ENCODE measurements at places on chromosomes 6 and 20.

DNA sequence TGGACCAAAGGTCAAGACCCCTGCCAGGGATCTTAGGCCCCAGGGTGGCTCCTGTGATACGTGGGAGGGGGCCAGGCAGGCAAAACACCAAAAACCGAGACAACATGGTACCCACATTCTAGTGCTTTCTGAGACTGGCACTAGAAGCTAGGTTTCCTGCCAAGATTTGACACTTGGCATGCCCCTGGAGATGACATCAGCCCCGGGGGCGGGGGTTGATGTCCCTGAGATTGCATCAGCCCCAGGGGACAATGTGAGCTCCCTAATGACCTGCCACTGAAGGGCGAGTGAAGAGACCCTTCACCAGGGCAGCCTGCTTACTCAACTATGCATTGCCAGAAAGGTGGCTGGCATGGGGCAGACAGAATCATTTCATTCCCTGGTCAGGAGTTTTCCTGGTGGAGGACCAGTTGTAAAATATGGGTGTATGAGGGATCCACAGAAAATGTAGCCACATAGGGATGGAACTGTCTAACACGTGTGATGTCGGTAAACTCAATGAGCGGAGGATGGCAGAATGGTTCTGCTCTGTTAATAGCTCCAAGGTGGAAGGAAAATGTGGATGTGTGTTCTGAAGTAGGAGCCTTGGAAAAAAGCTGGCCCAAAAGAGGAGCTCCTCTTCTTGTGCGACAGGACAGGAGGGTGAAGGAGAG lies 219.7 kb downstream of the UNC5CL start:
- DNase-seq: no peak

DNA sequence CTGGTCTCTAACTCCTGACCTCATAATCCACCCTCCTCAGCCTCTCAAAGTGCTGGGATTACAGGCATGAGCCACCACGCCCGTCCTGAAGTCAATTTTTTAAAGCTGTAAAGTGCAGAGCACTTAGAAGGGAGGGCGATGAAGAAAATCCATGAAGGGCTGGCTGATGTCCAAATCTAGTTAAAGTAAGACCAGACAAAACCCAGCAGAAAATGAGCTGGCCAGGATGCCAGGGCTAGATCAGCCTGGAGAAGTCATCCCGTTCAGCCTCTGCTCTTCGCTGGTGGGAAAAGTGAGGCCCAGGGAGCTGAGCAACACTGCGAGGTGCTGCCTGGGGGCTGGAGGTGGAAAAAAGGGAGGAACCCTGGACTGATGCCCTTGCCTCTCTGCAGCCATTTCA lies 3.1 kb downstream of the BPIFB4 start:
- no peak for DNase-seq

- no peak for DNase-seq
These were observed 101.3 kb downstream of the MTHFD1L start for GRCh38 chr6:150966786-150967185.

GRCh38 chr20:10453241-10453640 lies 18.1 kb downstream of the SLX4IP start:
- no peak for DNase-seq

GRCh38 chr6:34916348-34916967 lies 27.4 kb downstream of the ANKS1A start:
- DNase-seq: no peak

DNA sequence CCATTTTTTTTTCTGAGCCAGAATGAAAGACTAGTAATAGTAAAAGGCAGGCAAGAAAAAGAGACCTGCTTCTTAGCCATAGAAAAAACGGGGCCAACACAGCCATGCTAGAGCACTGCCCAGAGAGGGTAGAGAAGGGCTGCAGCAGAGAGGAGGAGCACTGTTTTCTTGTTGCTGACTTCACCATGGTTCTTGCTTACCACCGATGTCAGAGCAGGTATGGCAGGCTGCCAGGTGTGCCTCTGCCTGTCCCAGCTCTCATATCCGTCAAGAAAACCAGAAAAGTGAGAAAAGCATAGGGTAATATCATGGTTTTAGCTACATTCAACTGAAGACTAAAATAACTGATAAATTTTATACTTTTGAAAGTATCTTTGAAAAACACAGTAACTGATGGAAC lies 60.7 kb downstream of the DTNBP1 start:
- no peak for DNase-seq

DNA sequence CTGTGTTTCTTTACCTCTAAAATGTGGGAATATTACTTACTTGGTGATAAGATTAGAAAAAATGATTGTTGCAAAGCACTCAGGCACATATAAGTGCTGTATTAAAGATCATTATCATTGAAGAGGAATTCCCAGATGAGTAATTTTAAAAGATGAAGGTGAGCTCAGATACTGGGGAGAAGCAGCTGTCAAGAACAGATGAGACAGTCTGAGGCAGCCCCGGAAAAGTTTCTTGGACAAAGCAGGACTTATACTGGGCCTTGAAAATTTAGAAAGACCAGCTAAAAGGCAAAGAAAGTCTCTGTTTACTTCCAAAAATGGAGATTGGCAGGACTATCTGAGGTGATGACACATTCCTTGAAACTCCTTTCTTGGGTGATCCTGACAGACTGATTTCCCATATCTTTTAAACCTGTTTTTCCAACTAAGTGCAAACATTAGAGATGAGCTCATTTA lies 93.8 kb upstream of the MARCKS start:
- no peak for DNase-seq

GRCh38 chr6:83536034-83536646 lies 23.8 kb downstream of the PRSS35 start:
- DNase-seq: peak; percentile 57

GRCh38 chr6:6943421-6943820 lies 164.3 kb upstream of the RREB1 start:
- no peak for DNase-seq

DNA sequence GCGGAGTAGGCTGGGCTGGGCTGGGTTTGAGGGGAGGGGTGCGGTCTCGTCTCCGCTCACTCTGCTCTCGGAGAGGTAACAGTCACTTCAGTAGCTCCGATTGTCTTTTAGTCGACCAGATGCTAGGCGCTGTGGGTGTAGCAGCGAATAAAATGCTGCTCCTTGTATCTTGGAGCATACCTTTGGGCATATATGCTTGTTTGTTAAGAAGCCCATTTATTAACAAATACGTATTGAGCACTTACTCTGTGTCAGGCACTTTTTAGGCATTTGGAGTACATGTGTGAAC lies 545 bp downstream of the ACTR5 start:
- DNase-seq: no peak

DNA sequence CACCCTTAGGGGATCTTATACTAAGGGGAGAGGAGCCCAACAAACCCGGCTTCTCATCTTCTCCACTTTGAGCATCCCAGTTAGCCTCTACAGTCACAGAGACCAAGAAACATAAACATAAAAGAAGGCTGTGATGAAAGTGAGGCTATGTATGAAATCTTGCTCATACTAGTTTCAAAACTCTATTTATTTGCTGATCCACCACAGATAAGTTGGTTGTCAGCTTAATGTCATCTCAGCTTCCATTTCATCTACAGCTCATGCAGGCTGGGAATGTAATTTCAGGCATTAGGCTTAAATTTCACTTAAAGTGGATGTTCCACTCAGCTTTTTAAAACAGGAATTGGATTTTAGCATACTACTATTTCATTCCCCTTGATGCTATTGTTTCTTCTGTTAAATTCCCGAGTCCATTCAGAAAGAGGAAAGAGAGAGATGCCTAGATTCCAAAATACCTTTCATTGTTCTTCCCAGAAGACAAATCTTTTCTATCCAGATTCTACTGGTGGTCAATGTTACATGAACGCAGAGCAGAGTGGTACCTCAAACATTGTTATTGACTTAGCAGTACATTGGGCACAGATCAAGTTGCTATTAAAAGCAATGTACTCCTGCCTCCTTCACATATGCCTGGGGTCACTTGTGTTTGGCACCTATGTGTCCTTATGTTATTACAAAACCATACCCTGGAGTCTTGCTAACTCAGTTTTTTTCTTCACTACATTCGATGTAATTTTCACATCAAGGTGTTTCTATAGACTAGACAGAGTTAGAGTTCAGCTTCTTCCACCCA lies 149.0 kb downstream of the HACE1 start:
- DNase-seq: no peak

DNA sequence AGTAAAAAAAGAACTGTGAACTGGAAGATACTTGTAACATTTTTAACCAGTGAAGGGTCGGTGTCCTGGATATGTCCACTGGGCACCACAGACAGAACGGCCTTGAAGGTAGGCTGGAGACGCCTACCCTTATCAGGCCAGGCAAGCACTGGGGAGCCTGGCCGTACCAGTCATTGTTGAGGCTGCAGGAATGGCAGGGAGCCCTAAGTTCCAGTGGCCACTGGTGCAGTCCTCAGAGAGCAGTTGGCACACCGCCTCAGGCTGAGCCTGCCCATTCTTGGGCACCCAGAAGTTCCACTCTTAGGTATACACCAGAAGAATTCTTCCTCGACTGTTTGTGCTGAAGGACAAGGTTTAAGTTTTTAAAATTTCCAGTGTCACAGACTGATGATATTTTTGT lies 20.5 kb downstream of the DNAJC5 start:
- no peak for DNase-seq

- no peak for DNase-seq
These were observed 47.1 kb downstream of the PSMG4 start for GRCh38 chr6:3305831-3306230.

DNA sequence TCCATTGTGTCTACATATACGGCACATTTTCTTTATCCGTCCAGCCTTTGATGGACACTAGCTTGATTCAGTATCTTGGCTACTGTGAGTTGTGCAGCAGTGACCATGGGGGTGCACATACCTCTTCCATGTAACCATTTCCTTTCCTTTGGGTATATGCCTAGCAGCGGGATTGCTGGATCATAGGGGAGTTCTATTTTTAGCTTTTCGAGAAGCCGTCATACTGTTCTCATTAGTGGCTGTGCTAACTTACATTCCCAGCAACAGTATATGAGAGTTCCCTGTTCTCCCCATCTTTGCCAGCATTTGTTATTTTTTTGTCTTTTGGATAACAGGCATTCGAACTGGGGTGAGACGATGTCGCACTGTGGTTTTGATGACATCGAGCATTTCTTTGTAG lies 395.0 kb downstream of the SMOC2 start:
- no peak for DNase-seq

- no peak for DNase-seq
These were observed 108.9 kb upstream of the AHI1 start for GRCh38 chr6:135606392-135606791.

DNA sequence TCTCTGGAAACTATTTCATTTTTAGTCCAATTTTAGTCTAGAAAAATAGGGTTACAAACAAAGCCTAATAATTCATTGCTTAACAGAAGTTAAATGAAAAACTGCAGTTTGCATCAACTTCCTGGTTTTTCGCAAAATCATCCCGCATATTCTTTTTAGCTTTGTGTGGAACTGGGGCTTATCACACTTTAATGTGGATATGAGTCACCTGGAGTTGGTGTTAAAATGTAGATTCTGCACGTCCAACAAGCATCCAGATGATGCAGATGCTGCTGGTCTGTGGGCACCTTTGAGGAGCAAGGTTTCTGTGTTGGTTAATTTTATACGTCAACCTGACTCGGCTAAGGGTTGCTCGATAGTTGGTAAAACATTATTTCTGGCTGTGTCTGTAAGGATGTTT lies 126.1 kb downstream of the PLCB4 start:
- DNase-seq: no peak

DNA sequence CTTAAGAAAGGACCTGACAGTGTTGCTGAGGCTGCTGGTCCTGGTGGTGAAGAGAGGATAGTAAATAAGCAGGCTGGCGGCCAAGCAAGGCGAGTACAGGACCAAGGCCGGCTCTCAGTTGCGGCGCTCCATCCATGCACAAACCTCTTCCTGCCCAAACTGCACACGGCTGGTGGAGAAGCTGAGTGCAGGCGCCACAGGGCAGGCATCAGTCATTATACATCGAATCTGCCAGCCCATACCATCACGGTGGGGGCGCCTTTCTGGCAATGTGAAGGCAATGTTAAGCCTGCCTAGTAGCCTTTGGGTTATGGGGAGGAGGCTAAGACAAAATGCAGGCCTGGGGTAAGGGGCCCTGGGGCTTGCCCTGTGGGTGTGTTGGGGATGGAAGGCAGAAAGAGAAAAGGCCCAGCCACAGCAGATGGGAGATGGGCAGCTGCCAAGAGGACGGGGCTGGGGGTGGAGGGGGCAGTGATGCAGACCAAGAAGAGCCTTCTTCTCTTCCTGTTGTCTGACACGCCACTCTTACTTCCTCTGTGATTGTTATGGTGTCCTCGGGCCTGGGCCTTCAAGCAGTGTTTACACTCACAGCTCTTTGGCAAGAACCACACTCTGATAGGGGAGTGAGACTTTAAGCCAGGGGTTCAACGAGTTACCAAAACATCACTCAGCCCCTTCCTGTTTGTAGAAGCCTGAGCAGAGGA lies 20.3 kb upstream of the KCNK16 start:
- DNase-seq: no peak

- DNase-seq: peak; percentile 38
These were observed 91.9 kb upstream of the CLDN20 start for GRCh38 chr6:155171747-155172449.

- DNase-seq: no peak
These were observed 26.0 kb downstream of the HTR1E start for GRCh38 chr6:86963352-86963751.

GRCh38 chr6:33426590-33427511 lies 7.0 kb downstream of the SYNGAP1 start:
- no peak for DNase-seq

DNA sequence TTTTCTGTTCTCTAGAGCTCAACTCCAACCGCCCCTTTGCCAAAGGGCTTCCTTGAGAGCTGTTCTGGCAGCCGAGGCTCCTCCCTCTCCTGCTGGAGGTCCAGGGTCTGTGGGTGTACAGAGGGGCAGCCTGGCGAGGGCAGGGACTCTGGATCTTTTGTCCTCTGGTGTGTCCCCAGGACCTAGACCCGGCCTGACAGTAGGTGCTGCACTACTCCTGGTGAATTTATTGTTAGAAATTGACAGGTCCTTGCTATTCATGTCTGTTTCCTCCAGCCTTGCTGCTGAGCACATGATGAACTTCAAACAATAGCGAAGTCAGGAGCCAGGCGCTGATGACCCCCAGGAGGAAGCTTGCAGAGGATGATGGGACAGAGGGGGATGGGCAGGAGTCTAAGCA lies 234.7 kb upstream of the SULF2 start:
- no peak for DNase-seq

DNA sequence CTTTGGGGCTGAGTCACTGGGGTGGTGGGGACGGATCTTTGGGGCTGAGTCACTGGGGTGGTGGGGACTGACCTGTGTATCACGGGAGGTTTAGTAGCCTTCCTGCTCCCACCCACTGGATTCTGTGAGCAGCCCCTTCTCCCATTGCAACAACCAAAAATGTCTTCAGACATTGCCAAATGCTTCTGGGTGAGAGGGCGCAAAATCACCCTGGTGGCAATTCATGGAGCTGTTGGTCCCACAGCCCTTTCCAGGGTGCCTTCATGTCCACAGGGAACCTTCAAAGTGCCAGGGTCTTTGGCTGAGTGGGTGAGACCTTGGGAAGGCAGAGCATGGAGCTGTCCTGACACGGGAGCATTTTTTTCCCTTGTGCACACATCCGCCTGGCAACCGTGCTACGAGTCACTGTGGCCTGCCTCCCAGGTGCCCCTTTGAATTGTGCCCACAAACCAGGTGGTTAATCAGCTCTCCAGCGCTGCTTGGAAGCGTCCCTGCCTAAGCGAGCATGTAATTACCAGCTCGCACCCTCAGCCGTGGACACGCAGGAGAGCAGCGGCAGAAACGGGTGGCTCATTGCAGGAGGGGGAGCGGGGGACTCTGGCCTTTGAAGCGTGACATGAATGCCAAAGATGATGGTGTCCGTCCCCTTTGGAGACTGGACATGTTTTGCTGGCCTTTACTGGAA lies 27.4 kb upstream of the APCDD1L start:
- DNase-seq: no peak

GRCh38 chr6:101011186-101011585 lies 130.1 kb upstream of the ASCC3 start:
- no peak for DNase-seq

All from brain microvascular endothelial cell (primary cell).